ENCODE measurements at places on chromosomes 1 and 21.

GRCh38 chr1:189500778-189501177 is 976.9 kb downstream of the BRINP3 start:
- no peak for DNase-seq

GRCh38 chr1:196954778-196955177 is 11.2 kb downstream of the CFHR2 start:
- no peak for DNase-seq

DNA sequence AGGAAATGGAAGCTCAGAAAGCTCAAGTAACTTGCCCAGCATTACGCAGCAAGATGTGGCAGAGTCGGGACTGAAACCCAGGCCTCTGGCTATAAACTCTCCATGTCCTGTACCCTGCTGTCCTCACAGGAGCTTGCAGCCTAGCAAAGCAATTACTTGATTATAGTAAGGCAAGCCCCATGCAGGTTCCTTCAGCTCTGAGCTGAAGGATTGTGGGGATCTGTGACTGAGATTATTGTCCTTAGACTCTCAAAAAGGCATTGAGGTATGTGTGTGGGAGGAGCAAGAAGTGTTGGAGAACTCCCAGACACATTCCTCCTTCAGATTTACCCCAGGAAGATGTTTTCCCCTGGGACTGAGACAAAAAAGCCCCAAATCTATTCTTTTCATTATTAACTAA is 124.0 kb upstream of the SPATA6 start:
- DNase-seq = no peak

DNA sequence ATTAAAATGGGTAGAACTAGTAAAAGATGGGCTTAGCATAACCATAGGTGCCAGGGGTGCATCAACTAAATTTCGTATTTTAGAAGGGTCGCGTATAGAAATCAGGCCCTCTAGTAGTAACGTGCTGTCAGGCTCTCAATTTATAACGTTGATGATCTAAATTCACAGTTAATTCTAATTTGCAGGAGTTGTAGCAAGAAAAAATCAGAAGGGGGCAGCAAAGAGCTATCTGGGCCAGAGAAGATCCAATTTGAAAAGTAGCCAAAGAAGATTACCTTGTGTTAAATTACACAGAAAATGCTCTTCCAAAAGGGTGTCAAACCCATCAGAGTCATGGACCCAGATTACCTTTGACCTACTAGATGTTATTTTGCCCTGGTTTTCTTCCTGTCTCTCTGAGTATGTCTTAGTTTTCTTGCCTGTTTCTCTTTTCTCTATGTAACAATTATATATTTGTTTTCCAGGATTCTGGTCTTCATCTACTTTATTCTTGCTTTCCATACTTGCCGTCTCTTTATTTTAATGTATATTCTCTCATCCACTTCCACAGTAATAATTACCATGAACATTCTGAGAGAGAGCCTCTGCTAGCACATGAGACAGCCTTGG is 1030.9 kb downstream of the AMY1C start:
- DNase-seq = no peak

DNA sequence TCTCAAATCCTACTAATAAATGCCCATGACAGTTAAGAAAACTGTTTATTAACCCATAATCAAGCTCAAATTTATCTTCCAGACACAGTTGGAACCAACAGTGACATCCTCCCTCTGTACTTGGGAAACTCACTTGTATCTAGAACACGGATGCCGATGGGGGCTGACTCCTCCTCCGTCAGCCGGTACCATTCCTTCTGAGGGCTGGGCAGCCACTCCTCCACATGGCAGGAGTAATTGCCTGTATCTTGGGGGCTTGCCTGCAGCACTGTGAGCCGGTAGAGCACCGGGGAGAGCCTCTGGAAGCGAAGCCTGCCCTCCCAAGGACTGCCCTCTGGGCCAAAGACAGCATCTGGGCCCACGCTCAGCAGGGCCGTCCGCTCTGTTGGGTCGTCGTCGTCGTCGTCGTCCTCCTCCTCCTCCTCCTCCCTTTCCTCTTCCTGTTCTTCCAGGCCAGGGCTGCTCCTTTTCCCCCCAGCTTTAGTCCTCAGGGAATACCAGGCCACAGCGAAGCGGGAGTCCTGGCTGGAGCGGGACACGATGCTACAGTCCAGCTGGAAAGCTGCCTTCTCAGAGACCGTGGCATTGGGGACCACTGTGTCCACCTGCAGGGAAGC is 8.5 kb upstream of the CD58 start:
- DNase-seq = no peak

DNA sequence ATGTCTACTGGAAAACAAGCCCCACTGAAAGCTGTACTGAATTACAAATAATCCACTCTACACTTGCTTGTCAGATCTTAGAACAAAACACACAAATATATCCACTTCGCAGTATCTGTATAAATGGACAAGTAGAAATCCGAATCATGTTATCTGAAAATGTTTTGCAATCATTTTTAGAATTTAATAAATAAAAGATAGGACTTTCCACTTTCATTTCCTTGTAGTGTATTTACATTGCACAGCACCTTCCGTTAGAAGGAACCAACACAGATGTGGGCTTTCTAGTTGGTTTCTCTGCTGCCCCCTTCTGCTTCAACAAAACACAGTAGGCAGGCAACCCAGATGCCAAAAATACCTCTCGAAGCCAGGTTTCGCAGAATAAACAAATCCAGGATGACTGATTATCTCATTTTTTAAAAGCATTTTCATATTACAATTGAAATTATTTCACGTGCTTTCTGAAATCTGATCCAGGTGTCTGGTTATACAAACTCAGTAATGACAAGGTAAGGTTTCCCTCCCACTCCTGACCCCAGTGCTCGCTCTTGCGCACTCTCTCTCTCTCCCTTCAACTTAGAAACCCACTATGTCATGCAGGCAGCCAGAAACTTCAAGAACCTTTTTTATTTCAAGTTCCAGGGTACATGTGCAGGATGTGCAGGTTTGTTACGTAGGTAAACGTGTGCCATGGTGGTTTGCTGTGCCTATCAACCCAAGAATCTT is 389.9 kb downstream of the SMYD3 start:
- DNase-seq = peak; percentile 45

DNA sequence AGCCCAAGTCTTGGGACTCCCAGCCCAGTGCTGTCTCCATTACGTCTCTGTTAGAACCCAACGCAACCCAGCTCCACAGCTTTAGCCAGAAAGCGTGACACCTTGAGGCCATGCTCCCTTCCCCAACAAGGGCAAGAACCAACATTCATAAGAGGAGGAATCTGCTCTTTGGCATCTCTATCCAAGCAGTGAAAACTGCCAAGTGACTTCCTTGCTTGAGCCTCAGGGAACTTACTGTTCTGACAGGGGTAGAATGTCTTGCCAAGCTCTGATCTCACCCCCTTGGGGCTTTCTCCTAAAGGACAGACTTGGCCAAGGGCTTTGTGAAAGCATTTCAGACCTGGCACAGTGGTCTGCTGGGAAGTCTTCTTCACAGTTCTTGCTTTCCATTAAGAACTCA is 56.6 kb downstream of the SYT6 start:
- no peak for DNase-seq

GRCh38 chr1:234604495-234605398 is 5.2 kb downstream of the IRF2BP2 start:
- DNase-seq = peak; percentile 30

DNA sequence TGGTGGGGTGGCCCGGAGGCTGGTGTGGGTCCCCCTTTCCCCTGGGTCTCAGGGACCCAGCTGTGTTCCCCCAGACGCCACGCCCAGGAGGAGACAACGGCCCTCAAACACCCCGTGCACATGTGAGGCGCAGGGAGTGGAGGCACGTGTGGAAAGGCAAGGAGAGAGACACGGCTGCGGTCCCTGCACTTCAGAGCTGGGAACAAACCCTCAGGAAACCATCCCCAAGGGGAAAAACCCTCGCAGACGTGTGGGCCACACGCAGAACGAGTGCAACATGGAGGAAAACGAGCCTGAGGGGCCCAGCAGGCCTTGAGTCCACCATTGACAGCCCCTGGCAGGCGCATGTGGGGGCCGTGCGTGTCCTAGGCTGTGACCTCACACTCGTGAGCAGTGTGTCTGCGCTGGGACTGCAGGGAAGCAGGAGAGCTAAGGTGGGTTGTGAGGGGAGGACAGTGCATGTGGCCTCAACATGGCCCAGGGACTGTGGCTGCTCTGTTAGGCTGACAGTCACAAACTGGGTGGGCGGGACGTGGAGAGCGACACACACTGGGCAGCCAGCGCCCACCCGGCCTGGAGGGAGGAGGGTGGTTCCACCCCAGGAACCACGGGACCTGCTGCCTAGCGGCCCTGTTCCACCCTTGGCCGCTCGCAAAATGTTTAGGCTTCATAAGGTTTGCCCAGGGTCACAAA is 20.0 kb downstream of the ITGB2 start:
- DNase-seq = no peak

GRCh38 chr1:24216276-24217074 is 29.4 kb upstream of the IFNLR1 start:
- no peak for DNase-seq

- DNase-seq = no peak
Observed at GRCh38 chr1:205504311-205505075, at the start of gene CDK18. Gene CDK18, plus strand, starts transcription at chr1:205504669. Its CDS starts 18,499 bp downstream, at chr1:205523168.

- no peak for DNase-seq
Observed at GRCh38 chr1:57934745-57935144, 510.9 kb upstream of the DAB1 start.

GRCh38 chr21:42468491-42469131 is 27.4 kb downstream of the RSPH1 start:
- no peak for DNase-seq

GRCh38 chr1:223201967-223202366 is 58.9 kb upstream of the TLR5 start:
- no peak for DNase-seq

GRCh38 chr1:183711741-183712361 is 58.7 kb upstream of the APOBEC4 start:
- no peak for DNase-seq

DNA sequence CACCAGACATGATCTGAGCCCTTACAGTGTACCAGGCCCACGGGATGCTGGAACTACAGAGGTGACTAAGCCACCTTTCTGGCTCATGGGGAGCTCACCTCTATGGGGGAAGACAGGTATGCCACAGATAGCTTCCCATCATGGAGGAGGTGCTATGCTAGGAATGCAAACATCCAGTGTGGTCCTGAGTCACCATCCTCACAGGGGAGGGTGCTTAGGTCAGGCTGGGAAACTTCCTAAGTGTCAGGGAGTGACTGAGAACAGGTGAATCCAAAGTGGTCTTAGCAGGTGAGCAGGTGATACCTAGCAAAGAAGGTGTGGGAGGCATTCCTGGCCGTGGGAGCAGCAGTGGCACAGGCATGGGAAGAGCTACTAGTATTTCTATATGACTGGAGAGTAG is 8.6 kb upstream of the RASSF5 start:
- DNase-seq = no peak

GRCh38 chr1:36768486-36769178 is 265.7 kb downstream of the GRIK3 start:
- no peak for DNase-seq

DNA sequence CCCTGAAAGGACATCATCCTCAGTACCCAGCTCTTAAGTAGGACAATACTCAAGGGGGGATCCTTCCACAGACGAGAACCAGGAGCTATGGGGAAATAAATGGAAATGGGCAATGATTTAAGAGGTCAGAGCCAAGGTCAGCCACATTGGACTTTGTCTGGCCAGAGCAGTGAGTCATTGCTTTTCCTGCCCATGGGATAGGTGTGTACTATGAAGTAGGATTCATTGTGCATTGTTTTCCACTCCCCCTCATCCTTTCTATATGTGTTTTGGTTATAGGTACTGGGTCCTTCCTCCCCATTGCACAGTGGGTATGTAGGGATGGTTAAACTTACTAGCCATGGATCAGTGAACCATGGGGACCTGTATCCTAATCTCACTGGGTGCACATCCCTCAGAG is 328.9 kb upstream of the USP25 start:
- no peak for DNase-seq

DNA sequence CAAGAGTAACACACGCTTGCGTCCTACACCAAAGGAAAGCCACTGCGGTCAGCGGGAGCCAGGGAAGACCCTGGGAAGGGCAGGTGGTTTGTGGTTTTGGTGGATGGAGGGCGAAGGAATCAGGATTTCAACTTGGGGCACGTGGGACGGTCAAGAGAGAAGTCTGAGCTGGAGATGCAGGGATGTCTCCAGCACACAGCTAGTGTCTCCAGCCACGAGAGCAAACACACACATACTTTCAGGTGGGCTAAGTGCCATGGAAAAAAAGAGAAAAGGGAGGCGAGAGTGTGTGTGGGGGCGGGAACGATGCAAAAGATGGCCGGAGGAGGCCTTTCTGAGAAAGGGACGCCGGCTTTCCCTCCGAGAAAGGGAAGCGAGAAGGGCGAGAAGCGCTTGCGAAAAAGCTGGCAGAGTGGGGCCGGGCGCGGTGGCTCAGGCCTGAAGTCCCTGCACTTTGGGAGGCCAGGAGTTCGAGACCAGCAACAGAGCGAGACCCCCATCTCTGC is 1.4 kb upstream of the SRRM1 start:
- DNase-seq = no peak

Measured in KG1 (cell line).